ENCODE measurements at places on chromosomes 1 and 21.

GRCh38 chr1:115495625-115496024 lies 146.1 kb upstream of the VANGL1 start:
- no peak for DNase-seq

DNA sequence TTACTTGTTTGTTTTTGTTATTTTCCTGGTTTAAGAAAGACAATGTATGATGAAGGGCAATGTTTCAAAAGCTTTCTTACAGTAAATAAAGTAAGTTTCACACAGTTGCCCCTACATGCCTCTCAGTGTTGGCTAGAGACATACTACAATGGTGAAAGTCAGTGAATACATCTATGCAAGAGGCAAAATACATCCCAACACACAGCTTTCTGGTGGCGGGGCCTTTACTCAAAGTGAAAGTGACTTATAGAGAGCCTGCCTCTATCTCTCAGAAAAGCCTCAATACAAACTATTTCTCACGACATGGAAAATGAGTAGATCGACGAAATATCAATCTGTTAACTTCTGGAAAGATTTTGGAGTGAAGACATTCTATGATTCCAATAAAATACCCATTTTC lies 122.3 kb downstream of the SLC30A10 start:
- no peak for DNase-seq

DNA sequence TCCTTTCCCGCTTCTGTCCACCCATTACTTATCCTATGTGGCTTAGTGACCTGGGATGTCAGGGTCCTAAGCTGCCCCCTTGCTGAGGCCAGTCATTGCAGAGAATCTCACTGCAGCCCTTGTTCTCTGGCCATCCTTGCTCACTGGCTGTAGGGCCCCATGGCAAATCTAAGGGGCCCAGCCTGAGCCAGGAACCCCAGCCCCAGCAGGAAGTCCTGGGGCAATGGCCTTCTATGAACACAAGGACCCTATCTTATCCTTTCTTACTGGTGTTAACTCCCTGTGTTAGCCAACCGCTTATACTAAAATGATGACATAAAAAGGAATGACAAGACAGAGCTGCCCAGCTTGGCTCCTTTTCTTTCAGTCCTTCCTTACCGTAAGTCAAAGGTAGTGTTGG lies 29.9 kb downstream of the DHCR24 start:
- DNase-seq, result no peak

- DNase-seq, result no peak
These were observed 41.5 kb downstream of the CDK18 start for GRCh38 chr1:205545991-205546390.

- no peak for DNase-seq
These were observed 1.7 kb downstream of the AGMAT start for GRCh38 chr1:15583016-15583706.

GRCh38 chr1:109112056-109112651 lies 1.8 kb upstream of the ELAPOR1 start:
- DNase-seq, result no peak

DNA sequence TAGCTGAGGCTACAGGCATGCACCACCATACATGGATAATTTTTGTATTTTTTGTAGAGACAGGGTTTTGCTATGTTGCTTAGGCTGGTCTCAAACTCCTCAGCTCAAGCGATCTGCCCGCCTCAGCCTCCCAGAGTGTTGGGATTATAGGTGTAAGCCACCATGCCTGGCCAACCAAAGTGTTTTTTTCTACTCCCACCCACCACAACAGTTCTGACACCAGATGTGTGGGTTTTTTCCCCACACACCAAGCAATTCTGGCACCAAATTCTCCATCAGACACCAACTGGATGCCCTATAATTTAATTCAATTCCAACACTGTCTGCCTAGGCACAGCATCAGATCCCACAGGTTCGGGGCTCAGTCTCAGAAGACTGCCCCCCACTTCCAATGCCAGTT lies 20.6 kb upstream of the KLHDC8A start:
- DNase-seq, result no peak
